ENCODE measurements at places on chromosomes 6 and 20. TPM values are rescaled to one million over a fixed set of nuclear protein-coding genes. Genes with fewer than 3 reads are reported as not detected.
A peak's percentile ranks its signal among the peaks of the same experiment; 100 is the strongest.

NR2E1 gene
- not detected for total RNA-seq

RAB44 gene
- total RNA-seq, result not detected

SFTA2 gene
- not detected for total RNA-seq

SLC17A3 gene
- total RNA-seq, result not detected

OR2W1 gene
- total RNA-seq, result not detected

DNA sequence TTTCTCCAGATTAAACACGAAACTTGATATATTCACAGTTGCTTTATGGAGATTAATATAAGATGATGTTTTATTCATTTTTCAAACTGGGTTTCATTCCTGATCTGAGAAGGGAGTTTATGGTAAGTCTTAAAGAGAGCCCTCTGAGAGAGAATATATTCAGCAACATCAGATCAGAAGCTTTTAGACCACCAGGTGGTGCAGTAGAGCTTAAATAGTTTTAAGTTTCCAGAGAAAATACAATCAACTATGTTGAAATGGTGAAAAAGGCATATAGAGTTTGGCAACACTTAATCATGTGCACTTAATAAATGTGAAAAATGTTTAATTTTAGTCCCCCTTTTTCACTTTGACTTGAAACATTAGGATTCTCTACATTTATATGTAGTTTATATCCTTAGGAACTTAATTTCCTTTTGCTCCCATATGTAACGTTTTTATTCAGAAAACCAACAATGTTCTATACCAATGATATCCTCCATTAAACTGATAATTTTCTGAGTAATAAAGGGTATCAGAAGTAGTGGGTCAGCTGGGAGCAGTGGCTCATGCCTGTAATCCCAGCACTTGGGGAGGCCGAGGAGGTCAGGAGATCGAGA is 86.4 kb upstream of the CLDN20 start:
- peak; percentile 35 for DNase-seq

DNA sequence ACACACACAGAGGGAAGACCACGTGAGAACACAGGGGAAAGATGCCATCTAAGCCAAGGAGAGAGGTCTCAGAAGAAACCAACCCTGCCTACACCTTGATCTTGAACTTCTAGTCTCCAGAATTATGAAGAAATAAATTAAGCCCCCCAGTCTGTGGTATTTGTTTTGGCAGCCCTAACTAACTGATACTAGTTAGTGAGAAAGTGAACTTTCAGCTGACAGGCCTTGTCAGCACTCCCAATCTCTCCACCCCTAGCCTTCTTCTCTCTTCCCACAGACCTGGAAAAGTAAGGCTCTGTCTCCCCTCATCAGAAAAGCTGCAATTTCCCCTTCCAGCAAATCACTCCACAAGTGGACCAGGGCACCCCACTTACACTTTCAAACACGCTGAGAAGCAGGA is 108.6 kb upstream of the CDYL start:
- no peak for DNase-seq

DNA sequence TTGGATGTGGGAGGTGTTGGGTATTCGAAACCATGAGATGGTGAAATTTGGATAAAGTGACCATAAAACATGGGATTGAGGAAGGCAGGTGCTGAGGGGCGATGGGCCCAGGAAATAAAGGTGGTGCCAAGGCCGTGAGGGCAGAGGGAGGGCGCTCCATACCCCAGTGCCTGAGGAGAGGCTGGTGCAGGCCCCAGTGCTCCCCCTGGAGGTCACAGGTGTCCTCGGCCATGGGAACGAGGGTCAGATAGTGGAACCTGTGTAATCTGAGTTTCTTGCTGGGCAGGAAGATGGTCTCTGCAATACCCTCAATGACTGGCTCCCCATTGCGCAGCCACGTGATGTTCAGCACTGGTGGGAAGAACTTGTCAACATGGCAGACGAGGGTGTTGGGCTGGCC is 16.2 kb downstream of the HLA-DPB1 start:
- no peak for DNase-seq

GRCh38 chr20:11585752-11586352 is 331.8 kb upstream of the BTBD3 start:
- DNase-seq, result peak; percentile 26

GRCh38 chr20:17343091-17343490 is 116.3 kb downstream of the PCSK2 start:
- no peak for DNase-seq

GRCh38 chr20:19975436-19975799 is 41.7 kb upstream of the NAA20 start:
- DNase-seq, result peak; percentile 16

DNA sequence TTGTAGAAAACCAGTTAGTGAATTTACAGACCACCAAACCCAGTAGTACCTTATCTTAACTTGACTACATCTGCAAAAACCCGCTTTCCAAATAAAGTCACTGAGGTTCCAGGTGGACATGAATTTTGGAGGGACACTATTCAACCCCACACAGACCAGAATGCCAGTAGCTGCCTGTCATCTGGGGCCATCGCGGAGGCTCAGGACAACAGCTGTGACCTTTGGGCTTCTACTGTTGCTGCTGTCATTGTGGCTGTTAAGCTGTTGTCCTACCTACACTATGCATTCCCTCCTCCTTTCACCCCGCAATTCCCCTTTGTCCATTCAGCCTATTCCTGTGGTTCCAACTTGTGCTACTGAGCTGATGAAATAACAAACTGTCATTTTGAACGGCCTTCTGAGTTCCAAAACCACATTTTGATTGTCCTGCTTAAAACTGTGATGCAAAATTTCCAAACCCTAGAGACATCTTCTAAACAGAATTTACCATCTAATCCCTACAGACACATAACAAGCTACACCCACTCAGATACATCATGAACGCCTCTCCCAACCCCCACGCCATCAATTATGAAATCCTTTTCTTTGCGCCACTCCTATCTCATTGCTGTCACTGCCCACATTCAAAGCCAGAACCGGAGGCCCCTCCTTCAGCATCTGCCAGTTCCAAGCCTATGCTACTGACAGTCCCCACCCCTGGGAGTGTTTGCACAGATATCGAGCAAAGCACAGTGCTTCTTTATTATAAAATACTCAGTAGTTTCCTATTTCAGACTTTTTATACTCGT is 125.0 kb downstream of the C6orf118 start:
- DNase-seq, result no peak

Measured in cerebellum (tissue), 4 donors.